ENCODE measurements at places on chromosomes 13 and 19. TPM values are rescaled to one million over a fixed set of nuclear protein-coding genes. Genes with fewer than 3 reads are reported as not detected.

DNA sequence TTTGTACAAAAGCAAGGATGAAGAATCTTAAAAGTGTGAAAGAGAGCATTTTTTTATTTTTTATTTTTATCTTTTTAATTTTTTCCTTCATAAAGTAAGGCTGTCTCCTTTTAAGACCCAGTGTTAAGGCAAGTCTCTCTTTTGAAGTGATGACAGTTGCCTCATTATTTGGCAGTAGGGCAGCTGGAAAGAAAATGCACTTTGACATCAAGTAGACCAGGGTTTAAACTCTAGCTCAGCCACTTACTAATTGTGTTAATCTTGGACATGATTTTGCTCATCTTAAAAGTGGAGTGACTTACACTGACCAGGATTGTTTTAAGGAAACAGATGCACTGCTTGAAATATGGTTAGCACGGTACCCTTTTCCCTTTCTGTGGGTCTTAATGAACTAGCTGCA lies 18.5 kb downstream of the GPALPP1 start:
- DNase-seq: no peak

DNA sequence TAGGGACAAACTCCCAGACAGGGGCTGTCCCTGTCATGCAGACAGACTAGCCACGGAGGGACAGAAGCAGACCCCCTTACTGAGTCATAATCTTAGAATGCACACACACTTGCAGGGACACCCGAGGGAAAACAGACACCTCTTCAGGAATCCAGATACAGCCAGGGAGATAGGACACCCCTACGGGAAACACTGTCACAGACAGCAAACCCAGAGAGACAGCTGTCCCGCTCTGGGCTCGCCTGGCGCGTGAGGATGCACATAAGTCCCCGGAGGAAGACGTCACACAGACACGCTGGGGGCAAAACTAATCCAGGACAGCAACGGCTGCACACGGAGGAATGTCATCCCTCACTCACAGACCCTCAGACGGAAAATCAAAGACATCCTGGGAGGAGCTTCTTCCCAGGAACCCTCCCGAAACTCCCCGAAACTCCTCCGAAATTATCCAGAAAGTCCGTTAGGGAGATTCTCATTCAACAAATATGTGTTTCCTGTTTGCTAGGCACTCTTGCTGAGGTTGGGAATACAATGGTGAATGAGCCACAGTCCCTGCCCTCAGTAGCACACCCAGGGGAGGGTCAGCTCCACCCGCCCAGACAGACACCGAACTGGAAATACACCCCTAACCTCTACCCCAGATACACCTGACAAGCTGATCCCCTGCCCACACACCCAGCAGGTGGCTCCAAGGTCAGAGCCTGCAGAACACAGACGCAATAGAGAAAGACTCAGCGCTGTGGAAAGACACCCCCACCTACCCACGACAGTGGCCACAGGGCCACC lies 15.2 kb upstream of the TOMM40 start:
- DNase-seq: no peak

DNA sequence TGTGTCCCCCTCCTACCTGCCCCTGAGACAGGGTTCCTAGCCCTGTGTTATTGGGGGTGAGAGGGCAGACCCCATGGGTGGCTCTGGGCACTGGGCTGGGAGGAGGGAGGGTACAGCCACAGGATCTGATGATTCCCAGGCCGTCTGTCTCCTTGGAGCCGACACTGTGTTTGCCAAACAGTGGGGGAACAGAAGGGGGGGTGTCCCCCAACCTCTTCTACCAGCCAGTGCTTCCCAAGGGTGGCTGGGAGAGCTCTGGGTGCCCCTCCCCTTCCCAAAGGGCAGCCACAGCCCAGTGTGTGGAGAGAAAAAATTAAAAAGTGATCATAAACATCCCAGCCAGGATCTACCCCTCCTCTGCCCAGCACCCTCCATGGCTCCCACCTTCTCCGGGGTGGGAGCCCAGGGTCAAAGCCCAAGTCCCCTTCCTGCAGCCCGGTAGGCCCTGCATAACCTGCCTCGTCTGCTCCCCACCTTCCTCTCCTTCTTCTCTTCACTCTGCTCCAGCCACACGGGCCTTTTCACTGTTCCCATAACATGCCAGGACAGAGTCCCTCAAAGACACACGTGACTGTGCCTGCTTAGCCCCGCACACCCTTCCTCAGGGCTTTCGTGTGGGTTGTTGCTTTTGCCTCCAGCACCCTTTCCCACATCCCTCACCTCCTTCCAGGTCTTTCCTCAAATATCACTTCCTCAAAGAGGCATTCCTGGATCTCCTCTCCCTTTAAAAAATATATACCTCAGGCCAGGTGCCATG lies 1.4 kb upstream of the PLIN4 start:
- DNase-seq: peak; percentile 62

Gene SERPINE3
- total RNA-seq: not detected

Gene NANOS3
- 1.2 TPM for total RNA-seq

Gene KIRREL2
- total RNA-seq: not detected

DNA sequence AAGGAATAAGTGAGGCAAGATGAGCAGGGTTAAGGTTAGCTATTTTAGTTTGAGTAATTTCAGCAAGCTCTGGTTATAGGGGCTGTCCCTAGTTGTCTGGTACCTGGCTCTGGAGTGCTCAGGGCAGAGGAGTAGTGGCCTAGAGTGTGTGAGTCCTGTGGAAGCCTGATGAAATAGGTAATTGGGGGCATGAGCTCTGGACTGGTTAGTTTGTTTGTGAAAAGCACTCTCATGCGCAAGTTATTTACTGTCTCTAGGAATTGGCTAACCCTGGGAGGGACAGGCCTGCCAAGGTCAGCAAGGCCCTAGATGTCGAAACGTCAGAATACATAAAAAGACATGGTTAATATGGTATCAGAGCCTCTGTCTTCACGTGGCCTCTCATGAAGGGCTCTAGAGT lies 900.1 kb downstream of the PCDH17 start:
- DNase-seq: no peak

- DNase-seq: peak; percentile 88
Observed at GRCh38 chr19:44847144-44848035, 1.3 kb downstream of the NECTIN2 start.

- DNase-seq: no peak
Observed at GRCh38 chr13:44746690-44747089, 170.6 kb upstream of the TSC22D1 start.

Gene OVOL3
- total RNA-seq: not detected

Gene TRAPPC2B
- 13.9 TPM for total RNA-seq

Gene CCDC61
- total RNA-seq: 10.0 TPM

Gene CRX
- total RNA-seq: not detected

- no peak for DNase-seq
Observed at GRCh38 chr13:100235311-100235901, 146.5 kb downstream of the PCCA start.

Gene GJA3
- 6.2 TPM for total RNA-seq

GRCh38 chr19:45074744-45075300 lies 1.5 kb downstream of the ZNF296 start:
- no peak for DNase-seq

Gene CRTC1
- total RNA-seq: 11.1 TPM

Gene ZNF626
- total RNA-seq: 7.6 TPM

Gene TTC9B
- total RNA-seq: not detected

GRCh38 chr13:101397742-101398141 lies 18.6 kb downstream of the NALCN start:
- no peak for DNase-seq

DNA sequence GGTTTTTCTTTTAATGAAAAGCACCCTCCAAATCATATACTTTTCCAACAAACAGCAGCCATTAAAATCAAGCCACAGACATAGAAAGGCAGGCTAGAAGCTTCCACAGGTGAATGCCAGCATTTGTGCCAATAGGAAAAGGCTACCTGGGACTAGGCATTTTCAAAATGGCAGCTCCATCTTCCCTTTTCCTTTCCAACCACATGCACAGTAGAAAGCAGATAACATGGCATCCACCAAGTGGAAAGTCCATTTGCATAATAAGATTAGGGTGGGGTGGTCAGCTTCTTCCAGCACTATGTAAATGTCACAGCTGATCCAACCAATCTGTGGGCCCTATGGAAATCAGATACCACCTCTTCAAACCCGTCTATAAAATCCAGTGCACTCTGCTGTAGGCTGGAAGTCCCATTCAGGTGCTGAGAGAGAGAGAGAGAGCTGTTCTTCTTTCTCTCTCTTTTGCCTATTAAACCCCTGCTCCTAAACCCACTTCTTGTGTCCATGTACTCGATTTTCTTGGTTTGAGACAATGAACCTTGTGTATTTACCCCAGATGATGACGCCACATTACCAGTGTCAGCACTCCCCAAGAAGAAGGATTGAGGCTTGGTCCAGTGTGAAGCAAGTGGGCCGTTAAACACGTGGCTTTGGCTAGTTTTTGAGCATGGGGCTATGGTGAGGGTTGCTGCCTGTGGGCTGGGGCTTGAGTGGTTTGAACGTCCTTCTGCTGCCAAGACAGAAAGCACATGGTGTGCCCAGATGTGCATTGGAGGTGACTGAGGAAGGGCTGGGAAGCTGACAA lies 24.2 kb upstream of the IGFL1 start:
- DNase-seq: no peak

DNA sequence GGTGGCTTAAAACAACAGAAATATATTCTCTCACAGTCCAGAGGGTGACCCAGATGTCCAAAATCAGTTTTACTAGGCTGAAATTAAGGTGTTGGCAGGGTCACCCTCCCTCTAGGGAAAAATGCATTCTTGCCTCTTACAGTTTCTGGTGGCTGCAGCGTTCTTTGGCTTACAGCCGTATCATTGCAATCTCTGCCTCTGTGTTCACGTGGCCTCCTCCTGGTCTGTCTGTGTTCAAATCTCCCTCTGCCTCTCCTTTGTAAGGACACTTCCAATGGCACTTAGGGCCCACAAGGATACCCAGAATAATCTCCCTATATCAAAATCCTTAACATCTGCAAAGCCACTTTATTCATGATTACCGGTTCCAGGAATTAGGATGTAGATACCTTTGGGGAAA lies 21.1 kb downstream of the KCTD12 start:
- DNase-seq: no peak

- DNase-seq: no peak
Observed at GRCh38 chr19:31057476-31057875, 291.8 kb downstream of the TSHZ3 start.

GRCh38 chr13:112709825-112710783 lies 20.3 kb downstream of the ATP11A start:
- DNase-seq: no peak

GRCh38 chr19:38209152-38209551 lies 14.9 kb downstream of the DPF1 start:
- no peak for DNase-seq

DNA sequence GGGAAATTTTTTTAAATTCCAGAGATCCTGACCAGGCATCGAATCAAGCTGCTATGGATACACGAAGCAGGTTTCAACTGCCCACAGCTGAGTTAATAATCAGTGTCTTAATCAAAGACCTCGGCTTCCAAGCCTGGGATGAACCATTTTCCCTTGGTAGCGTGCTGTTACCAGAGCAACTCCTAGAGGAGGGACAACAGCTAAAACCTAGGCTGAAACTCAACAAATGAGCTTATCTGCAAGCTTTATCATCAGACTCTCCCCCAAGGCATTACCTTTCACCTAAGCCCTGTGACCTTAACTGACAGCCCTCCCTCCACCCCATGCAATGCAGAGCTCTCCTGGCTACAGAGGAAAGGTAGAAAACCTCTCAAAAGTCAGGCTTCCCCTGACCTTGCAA lies 39.7 kb downstream of the RCBTB1 start:
- DNase-seq: no peak

- no peak for DNase-seq
Observed at GRCh38 chr13:114229506-114229905, 5.2 kb upstream of the CDC16 start.

GRCh38 chr13:22262001-22262885 lies 591.4 kb downstream of the FGF9 start:
- DNase-seq: no peak

Gene APOC1
- total RNA-seq: 4.6 TPM

DNA sequence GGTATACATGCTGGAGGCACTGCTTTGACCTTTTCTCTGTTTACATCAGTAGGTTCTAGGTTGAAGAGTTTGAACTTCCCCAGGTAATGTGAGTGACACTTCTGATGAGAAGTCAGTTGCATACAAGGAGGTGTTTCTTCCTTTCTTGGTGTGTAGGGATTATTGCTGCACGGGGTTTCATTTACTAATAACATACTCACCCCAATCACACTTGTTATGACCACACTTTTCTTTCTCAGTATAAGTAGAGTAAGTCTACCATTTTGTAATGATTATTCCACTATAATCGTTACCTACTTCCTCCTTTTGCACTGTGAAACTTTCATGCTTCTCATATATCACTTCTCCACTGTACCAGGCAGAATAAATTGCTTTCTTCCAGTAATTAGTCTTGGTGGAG lies 138.0 kb downstream of the TNFSF13B start:
- no peak for DNase-seq

- DNase-seq: no peak
Observed at GRCh38 chr13:21413013-21413412, 46.1 kb downstream of the ZDHHC20 start.

Gene DOCK6
- 61.1 TPM for total RNA-seq

DNA sequence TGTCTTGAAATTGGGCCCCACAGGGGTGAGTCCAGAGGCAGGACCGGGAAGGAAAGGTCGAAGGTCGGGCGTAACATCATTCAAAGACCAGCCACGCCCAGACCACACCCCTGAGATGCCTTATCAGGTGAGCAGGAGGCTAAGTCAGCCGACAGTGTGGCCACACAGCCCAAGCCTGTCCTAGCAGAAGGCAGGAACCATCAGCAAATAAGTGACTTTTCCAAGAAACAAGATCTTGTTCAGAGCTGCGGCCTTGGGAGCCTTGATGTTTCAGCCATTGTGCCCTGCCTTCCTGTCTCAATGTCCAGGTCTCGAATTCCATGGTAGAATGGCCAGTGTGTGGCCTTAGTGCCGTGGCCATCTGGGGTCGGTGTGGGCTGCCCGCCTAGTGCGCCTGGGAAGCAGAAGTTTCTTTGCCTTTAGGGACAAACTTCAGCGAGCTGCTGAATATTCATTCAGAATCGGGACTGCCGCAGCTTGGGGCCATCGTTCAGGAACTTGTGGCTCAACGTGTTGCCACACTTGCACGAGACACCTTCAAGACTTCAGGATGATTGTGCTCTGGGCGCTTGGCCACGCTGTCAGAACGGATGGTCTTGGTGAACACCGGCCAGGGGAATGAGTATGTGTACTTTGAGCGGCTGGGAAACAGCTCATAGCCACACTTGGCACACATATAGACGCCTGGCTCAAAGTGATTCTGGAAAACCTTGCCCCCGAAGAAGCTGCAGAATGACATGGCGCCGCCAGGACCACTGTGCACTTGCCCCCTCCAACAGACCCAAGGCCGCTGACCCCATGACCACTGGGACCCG lies 6.1 kb upstream of the IFNL4 start:
- DNase-seq: no peak

Gene ZIC5
- not detected for total RNA-seq

Gene COL4A2
- 176 TPM for total RNA-seq

- DNase-seq: no peak
Observed at GRCh38 chr19:35966771-35967170, 28.2 kb upstream of the SDHAF1 start.

Gene CAMSAP3
- 2.0 TPM for total RNA-seq

GRCh38 chr19:45451850-45452387 lies 15.9 kb upstream of the FOSB start:
- DNase-seq: no peak

All from left cardiac atrium (tissue), 4 donors.